ENCODE measurements at places on chromosomes 2 and 18. TPM values are rescaled to one million over a fixed set of nuclear protein-coding genes. Genes with fewer than 3 reads are reported as not detected.

DNA sequence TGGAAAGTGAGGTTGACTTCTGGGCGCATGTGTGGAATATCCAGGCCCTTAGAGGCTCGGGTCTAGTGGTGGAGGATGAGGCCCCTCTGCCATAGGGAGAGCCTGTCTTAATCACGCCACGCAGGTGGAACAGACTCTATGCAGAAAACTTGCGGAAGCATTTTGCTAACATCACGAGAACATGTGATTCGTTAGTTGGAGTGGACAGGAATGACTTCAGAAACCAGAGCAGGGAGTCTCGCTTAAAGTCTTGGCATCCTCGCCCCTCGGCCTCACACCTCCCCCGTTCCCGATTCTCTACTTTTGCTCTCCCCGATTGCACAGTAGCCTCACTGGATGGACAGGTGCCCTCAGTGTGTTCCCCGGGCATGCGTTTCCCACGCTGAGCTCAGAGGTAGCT is 333.4 kb downstream of the GBX2 start:
- no peak for DNase-seq

GRCh38 chr18:13246591-13246990 is 28.0 kb downstream of the LDLRAD4 start:
- no peak for DNase-seq

- no peak for DNase-seq
These were observed 109.0 kb upstream of the CELF4 start for GRCh38 chr18:37674570-37674969.

DNA sequence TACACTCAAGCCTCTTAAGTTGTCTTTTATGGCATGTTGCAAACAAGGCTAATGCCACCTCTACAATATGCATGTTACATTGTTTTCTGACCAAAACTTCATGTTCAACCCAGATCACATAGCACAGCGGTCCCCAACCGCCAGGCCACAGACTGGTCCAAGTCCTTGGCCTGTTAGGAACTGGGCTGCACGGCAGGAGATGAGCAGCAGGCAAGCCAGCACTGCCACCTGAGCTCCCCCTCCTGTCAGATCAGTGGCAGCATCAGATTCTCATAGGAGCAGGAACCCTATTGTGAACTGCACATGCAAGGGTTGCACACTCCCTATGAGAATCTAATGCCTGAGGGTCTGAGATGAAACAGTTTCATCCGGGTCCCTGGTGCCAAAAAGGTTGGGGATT is 324.8 kb upstream of the CHAC2 start:
- DNase-seq = no peak

GPAT2 gene
- 4.2 TPM for polyA plus RNA-seq

SIX3 gene
- polyA plus RNA-seq = not detected

All from hindlimb muscle (tissue), 1 donor.